ENCODE measurements at places on chromosomes 12 and 14.

DNA sequence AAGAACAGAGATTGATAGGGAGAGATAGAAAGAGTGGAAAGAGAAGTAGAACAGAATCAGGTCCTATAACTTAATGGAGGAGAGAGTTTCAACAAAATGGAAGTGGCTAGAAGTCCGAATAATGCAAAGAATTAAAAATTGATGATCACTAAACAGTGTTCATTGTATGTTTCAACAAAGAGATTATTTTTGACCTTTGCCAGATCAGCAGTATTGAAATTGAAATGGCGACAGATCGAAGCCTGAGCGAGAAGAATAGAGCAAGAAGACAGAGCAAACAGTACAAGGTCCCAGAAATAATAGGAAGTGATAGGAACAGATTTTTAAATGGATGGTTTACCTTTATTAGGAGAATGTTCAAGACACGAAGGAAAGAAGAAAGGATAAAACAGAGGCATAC lies 1012.8 kb upstream of the FBXO33 start:
- DNase-seq: no peak

- DNase-seq: no peak
These were observed 50.5 kb downstream of the METTL25 start for GRCh38 chr12:82408844-82409243.

DNA sequence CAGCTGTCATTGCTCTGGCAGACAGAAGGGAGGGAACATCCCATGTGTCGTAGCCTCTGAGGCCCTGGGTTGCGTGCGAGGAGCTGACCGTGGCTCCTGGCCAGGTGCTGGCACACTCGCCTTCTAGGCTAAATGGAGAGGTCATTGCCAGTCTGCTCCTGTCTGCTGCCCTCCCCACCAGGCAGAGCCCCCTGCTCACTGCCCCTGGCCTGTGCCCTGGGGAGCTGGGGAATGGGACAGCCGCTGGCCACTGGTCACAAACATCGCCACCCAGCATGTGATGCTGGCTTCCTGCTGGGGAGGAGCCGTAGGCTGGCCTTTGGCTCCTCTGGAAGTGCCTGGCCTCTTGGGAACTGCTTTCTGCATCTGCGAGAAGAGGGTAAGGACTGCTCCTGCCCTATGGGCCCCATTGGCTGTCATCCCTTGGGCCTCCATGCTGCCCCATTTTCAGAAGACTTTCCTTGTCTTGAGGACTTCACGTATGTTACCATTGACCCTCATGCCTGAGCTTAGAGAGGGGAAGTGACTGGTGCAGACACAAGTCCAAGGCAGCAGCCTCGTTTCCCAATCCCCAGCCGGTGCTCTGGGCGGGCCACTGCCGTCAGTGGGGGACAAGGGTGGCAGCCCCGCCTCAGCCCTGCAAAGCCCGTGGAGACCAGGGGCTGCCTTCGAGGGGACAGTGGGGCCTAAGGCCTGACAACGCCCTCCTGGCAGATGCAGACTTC lies 2.0 kb upstream of the TNFAIP2 start:
- peak; percentile 54 for DNase-seq

- no peak for DNase-seq
These were observed 126.7 kb downstream of the CALM1 start for GRCh38 chr14:90523544-90523943.

DNA sequence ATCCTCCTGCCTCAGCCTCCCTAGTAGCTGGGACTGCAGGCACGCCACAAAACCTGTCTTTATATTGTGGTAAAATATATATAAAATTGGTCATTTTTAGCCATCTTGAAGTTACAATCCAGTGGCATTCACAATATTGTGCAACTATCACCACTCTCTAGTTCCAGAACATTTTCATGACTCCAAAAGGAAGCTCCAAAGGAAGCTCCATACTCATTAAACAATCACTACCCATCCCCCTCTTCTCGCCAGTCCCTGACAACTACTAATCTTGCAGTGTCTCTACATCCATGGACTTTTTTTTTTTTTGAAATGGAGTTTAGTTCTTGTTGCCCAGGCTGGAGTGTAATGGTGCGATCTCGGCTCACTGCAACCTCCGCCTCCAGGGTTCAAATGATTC lies 3.1 kb downstream of the GCH1 start:
- DNase-seq: no peak

DNA sequence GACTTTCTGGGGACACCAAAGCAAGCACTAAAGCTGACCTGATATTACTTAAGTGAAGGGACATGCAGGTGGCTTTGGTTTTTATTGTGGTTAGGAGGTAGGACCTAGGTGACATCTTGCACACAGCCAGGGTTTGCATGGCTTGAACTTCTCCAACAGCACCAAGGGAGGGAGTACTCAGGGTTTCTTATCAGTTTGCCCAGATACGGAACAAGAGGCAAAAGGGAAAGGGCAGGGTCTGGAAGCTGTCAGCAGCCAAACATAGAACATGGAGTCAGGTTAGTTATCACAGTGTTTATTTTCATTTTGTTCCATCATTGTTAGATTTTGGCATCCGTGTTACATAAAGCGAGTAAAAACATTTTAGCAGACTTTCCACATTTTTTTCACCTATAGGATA lies 186.3 kb upstream of the CLEC14A start:
- no peak for DNase-seq

DNA sequence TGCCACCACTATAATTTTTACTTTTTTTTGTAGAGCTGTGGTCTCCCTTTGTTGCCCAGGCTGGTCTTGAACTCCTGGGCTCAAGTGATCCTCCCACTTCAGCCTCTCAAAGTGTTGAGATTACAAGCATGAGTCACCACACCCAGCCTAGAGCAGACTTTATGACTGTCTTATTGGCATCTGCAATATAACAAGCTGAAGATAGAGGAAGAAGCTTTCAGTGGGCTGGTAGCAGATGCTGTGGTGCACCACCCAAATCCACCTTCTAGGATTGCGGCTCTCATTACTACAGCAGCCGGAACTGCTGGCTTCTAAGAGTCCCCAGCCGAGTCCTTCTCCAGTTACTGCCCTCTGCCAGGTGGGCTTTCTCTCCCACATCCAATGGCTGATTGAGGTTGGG lies 7.6 kb upstream of the STK38L start:
- peak; percentile 18 for DNase-seq

GRCh38 chr12:14454098-14454907 lies 88.8 kb downstream of the ATF7IP start:
- peak; percentile 30 for DNase-seq

GRCh38 chr14:77580477-77580876 lies 36.0 kb downstream of the SPTLC2 start:
- no peak for DNase-seq

- DNase-seq: no peak
These were observed 439.4 kb downstream of the PDZRN4 start for GRCh38 chr12:41627476-41627875.

- DNase-seq: no peak
These were observed 56.3 kb downstream of the PLXNC1 start for GRCh38 chr12:94204499-94205247.

DNA sequence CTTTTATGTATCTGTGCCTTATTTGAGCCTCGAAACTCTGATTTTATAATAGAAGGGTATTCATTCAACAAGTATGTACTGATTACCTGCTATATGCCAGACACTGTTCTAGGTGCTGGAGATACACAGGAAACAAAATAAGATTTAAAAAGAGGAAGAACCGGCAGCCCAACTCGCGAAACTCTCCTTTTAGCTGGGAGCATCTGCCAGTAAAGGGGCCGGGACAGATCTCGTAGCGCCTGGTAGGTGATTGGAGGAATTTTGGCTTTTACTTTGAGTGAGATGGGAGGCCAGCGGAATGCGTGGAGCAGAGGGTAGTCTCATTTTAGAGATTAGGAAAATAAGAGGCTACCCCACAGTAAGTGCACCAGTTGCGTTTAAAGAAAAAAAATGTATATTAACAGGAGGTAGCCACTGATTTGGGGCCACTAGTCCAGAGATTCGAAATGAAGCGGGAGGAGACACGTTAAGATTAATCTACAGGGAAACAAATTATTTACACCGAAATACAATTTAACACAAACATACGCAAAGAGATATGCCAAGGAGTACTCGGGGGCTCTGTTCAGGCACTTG lies 520 bp upstream of the MON2 start:
- DNase-seq: peak; percentile 18

DNA sequence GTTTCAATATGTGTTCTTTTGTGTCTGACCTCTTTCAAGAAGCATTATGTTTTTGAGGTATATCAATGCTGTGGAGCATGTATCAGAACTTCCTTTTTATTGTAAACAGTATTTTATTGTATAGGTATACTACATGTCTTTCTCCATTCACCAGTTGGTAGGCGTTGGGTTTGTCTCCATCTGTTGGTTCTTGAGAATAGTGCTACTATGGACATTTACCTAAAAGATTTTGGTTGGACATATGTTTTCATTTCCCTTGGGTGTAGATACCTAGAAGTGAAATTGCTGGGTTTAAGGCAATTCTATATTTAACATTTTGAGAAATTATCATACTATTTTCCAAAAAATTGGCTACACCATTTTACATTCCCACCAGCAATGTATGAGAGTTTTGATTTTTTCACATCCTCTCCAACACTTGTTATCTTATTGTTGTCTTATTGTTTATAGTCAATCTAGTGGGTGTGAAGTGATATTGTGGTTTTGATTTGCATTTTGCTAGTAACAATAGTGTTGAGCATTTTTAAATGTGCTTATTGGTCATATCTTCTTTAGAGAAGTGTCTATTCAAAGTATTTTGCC lies 409.2 kb downstream of the IPO8 start:
- DNase-seq: no peak

GRCh38 chr12:75635606-75636444 lies 124.4 kb upstream of the KRR1 start:
- DNase-seq: no peak

GRCh38 chr12:18462442-18462841 lies 201.1 kb downstream of the PIK3C2G start:
- no peak for DNase-seq

DNA sequence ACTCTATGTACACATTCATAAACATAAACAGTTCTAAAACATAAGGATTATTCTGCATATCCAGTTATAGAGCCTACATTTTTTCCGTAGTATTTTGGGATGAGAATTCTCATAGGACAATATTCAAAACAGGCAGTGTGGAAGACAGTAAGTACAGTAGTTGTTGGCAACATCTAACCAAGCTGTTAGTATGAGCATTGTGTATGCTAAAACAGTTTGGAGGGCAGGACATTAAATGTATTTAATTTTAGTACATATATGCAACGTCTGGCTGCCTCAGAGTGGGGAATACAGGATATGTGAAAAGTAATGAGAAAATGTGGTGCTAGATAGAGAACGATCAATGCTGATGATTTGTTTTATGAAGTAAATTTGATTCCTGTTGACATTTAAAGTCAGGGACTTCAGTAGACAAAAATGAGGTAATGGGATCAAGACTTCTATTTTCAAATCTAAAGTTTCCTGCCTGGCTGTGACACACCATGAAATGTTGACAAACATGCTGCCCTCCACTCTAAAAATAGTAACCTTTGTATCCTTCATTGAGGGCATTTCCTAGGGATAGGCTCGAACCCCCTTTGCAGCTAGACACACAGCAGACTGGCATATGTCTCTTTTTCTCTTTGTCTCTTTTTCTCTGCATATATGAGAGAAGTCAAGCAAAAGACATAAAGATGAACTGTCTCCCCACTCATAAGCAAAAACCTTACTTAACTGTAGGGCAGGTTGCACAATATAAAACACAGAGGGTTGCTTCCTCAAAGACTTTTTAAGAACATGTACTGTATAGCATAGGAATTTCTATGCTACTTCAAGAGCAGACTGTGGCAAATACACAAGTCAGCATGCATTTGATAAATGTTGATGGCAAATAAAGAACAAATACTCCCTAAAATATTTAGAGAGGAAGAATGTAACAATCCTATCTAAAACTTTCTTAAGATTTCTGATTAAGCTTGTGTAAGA lies 75.5 kb upstream of the GTF2A1 start:
- DNase-seq: no peak

DNA sequence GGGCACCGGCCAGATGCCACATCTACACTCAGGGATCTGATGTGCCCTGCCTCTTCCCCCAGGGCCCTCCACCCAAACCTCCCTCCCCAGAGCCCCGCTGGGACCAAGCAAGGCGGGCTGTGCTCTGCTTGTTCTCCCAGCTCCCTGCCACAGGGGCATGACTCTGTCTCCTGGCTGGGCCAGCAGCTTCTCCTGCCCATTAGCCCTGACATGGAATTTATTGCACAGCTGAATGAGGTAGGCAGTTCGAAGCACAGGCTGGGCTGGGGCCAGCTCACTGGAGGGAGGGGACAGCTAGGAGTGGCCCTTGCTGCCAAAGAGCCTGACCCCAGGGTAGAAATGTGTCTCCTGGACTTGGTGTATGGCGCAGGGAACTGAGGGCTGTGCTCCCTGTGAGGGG lies 42.4 kb downstream of the ARL6IP4 start:
- no peak for DNase-seq

- DNase-seq: no peak
These were observed 74.3 kb downstream of the PLEKHA5 start for GRCh38 chr12:19203539-19204506.

DNA sequence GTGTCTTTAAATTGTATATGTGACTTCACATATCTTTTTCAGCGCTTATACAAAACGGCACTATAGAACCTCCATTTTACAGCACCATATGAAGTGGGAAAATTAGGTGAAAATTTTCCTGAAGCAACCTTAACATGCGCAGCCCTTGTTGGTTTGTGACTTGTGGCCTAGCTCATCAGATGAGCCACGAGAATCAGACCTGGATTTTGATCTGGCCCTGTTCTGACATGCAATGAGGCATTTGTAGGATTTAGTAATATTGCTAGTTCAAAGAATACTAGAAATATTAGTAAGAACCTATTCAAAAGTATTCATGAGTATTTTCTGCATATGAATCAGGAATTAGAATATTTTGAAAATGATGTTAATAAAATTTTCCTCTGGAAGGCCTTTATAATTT lies 2.9 kb downstream of the CDKN1B start:
- no peak for DNase-seq

DNA sequence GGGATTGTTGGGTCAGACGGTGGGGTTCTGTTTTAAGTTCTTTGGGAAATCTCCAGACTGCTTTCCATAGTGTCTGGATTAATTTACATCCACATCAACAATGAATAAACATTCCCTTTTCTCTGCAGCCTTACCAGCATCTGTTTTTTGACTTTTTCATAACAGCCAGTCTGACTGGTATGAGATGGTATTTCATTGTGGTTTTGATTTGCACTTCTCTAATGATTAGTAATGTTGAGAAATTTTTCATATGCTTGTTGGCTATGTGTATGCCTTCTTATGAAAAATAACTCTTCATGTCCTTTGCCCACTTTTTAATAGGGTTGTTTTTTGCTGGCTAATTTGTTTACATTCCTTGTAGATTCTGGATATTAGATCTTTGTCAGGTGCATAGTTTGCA lies 140.8 kb upstream of the CNTN1 start:
- no peak for DNase-seq
